ENCODE measurements at places on chromosomes 4 and X.

DNA sequence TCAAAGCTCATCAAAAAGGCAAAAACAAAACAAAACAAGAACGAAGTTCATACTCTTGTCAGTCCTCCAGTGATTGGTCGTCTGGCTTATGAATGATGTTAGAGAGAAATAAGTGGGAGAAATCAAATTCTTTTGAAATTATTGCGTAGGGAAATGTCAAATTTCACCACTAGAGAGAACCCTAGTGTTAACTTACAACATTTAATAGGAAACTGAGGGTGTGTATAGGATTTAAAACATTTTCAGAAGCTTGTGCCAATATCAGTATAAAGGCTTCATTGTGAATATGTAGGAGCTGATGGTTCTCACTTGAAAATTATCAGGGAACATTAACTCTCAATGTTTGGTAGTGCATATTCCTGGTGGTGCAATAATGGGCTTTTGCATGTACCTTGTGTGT, 17.4 kb downstream of the ADH6 start:
- DNase-seq = no peak

- DNase-seq = peak; percentile 20
Measured at GRCh38 chr4:22515145-22515887, 550 bp downstream of the ADGRA3 start.

GRCh38 chrX:49101629-49101984, 21.9 kb upstream of the WDR45 start:
- DNase-seq = no peak

- no peak for DNase-seq
Measured at GRCh38 chr4:57639561-57640382, 529.6 kb upstream of the IGFBP7 start.

- DNase-seq = no peak
Measured at GRCh38 chr4:18203966-18204365, 182.4 kb upstream of the LCORL start.

- DNase-seq = no peak
Measured at GRCh38 chrX:40149286-40150175, 51.8 kb upstream of the BCOR start.

- DNase-seq = no peak
Measured at GRCh38 chrX:7269991-7270390, 122.0 kb upstream of the PUDP start.

DNA sequence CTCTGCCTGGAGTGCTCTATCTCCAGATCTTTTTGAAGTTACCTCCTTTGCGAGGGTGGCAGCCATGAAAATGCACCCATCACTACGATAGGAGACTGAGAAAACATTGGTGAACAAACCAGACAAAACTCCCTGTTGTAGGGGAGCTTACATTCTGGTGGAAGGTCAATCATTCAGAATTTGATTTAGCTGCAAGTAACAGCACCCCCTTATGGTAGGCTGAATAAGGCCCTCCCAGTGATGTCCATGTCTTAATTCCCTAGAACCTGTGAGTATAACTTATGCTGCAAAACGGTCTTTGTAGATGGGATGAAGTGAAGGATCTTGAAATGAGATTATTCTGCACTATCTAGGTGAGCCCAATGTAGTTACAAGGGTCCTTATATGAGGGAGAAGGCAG, 5.6 kb upstream of the TEC start:
- DNase-seq = no peak

DNA sequence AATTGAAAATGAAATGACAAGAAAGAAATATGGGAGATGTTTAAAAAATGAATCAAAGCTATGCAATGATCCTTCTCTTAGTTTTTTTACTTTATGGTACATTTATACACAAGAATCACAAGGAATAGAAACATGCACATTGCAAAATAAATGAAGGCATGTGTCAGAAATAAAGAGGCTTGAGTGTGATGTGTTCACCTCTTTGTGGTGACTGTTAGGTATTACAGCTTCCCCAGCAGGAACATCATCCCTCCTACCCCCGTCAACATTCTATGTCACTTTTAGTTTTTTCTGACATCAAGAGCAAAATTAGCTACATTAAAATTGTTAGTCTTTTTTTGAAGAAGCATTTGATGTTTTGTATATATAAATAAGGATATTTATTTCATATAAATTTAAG, 214.8 kb downstream of the SLC4A4 start:
- no peak for DNase-seq

Data from NCI-H187 treated with DMSO at 0.1 percent for 48 hours (cell line).